ENCODE measurements at places on chromosomes 2 and 18.

- no peak for DNase-seq
Observed at GRCh38 chr2:99710721-99711120, 220.9 kb upstream of the REV1 start.

- no peak for DNase-seq
Observed at GRCh38 chr2:46885376-46885775, 30.2 kb downstream of the MCFD2 start.

DNA sequence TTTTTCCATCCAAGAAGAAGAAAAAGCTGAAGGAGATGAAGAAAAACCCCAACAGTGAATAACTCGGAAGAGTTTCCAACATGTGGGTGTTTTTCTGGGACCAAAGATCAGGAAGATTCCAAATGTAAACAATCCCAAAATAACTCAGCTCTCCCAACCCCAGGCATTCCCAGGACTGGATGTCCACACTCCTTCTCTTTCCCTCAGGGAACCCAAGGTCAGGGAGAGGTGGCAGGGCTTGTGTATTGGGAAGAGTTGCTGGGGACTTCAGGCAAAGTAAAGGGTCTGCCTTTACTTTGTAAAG, 268.0 kb downstream of the DYSF start:
- DNase-seq = no peak

DNA sequence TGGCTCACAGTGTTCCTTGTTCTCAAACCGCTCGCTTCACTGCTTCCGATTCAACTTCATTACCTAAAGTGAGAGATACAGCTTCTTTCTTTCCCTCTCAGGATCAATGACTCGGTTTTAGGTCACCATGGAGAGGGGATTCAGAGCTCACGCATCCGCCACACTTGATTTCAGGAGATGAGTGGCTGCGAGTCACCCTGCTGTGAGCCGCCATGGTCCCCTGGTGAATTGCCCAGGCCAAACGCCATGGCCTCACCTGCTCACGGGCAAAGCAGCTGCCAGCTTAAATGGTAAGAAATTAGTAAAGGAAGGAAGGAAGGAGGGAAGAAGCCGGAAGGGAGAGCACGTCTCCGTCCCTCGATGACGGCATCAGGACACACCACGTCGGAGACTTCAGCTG, 60.5 kb downstream of the ADNP2 start:
- DNase-seq = no peak

GRCh38 chr18:23784832-23785245, 95.6 kb downstream of the LAMA3 start:
- no peak for DNase-seq

GRCh38 chr18:22290004-22290403, 120.6 kb downstream of the GATA6 start:
- DNase-seq = no peak

Data from stimulated activated CD4-positive, alpha-beta T cell treated with anti-CD3 and anti-CD28 coated beads, Interleukin-12 subunit alpha, Interleukin-12 subunit beta, amount 100 ng/mL, for 48 hours (primary cell).